SJCRH30 (cell line): ENCODE measurements at places on chromosomes 11 and 22. TPM values are rescaled to one million over a fixed set of nuclear protein-coding genes. Genes with fewer than 3 reads are reported as not detected.

Gene EIF1AD
- total RNA-seq: 52.9 and 55.1 TPM in 2 replicates

Gene SLC25A18
- total RNA-seq: 0.43 and 0.67 TPM in 2 replicates

Gene CXCR5
- total RNA-seq: not detected in 2 replicates

Gene FIBIN
- total RNA-seq: 0.15 and 0.36 TPM in 2 replicates

Gene KCNA4
- not detected in 2 replicates for total RNA-seq

DNA sequence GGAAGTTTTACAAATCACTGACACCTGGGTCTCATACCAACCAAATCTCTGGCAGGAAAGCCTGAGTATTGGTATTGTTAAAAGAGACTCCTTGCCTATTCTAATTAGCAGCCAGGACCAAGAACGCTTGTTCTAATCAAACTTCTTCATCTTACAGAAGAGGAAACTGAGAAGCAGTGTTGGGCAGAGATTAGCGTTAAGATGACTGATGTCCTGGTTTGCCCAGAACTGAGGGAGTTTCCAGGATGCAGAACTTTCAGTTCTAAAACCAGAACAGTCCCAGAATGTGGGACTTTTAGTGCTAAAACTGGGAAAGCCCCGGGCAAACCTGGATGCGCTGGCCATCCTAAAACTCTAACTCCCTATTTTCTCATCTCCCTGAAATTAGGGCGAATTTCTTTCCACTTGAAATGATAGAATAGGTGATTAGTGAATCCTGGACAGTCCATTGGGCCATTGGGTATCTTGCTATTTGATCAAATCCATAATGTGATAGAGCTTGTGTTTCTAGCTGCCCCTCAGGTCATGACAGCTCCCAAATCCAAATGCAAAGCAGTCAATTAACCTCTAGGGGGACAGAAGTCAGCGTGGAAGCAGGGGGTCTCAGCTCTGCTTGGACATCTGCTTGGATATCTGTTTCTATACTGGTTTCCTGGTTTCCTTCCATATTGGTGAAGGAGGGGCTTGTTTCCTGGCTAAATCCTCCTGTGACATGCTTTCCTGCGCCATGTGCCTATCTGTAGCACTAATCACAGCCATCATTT is 16.0 kb upstream of the TMPRSS13 start:
- no peak for DNase-seq

- no peak for DNase-seq
Observed at GRCh38 chr11:68689737-68690625, 5.6 kb downstream of the GAL start.

DNA sequence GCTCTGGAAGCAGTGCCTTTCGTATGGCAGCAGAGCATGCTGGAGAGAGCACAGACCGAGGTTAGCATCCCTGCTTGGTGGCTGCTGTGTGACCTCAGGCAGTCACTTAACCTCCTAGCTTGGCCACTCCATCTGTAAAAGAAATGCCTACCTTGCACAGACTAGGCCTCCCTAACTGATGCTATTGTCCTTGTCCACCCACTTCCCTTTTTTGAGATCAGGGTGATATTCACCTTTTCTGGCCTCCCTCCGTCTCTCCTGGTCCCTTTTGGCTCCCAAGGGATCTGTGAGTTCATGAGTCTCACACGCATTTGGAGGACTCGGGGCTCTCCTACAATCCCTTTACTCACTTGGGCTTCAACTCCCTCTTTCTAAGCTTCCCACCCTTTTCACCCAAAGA is 37.2 kb downstream of the TECTA start:
- DNase-seq: no peak

GRCh38 chr11:1437500-1437899 is 47.8 kb downstream of the BRSK2 start:
- no peak for DNase-seq

GRCh38 chr11:105220121-105220520 is 80.6 kb upstream of the CARD18 start:
- DNase-seq: no peak

DNA sequence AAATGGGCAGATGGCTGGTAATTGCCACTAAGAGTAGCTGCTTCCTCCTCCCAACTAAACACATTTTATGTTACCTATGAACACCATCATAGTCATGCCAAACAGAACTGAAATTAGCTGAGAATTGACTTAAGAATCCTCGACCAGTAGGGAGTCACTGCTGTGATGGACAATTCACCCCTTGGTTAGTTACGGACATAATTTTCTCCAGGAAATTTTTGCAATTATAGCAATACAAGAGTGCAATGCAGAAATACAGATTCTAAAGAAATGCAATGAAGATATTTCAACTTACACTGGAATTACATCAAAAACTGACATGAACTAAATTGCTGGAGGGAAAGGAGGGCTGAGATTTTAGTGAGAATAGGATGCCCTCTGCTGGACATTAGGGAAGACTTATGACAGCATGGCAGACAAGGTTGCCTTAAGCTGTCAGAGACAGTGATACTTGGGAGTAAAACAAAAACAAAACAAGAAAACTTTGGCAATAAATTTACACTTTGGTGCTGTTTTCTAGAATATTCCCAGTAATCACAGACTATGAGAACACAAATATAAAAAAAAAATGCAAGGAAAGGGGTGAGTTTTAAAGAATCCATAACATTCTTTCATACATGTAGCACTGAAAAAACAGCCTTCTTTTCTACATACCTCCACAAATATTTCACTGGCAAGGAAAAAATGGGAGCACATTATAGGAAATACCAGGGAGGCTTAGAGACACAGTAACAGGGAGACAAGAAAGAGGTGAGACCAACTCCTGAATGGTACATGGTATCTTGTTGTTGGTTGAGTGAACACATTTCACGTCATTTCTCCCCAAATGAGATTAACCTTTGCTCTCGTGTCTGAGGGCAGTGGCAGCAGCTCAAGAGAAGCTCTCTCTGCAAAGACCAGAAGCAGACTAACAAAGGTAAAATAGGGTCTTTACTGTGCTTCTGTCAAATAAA is 11.2 kb upstream of the PPP2R1B start:
- DNase-seq: peak; percentile 19

DNA sequence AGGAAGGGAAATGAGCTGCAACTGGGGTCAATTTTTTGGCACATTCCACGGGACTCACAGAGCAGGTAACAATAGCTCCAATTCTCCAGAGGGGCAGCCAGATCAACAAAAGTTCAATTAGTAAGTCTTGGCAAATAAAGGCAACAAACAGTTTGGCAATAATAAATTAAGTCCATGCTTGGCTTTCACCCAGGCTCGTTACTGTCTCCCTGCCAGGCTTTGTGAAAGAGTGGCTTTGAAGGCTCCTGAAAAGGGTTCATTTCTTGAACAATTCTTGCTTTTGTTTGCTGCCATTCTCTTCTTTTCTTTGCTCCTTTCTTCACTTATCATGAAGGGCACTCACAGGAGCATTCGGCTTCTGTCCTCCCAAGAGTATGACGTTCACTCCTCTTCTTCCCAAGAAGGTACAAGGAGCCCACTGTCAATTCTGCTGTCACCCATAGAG is 123.3 kb downstream of the APIP start:
- no peak for DNase-seq

GRCh38 chr22:25645964-25646363 is 81.5 kb downstream of the GRK3 start:
- no peak for DNase-seq

GRCh38 chr22:21726650-21727049 is 8.9 kb downstream of the YPEL1 start:
- peak; percentile 54 for DNase-seq

- DNase-seq: no peak
Observed at GRCh38 chr11:58465690-58466089, 23.7 kb upstream of the OR5B12 start.

DNA sequence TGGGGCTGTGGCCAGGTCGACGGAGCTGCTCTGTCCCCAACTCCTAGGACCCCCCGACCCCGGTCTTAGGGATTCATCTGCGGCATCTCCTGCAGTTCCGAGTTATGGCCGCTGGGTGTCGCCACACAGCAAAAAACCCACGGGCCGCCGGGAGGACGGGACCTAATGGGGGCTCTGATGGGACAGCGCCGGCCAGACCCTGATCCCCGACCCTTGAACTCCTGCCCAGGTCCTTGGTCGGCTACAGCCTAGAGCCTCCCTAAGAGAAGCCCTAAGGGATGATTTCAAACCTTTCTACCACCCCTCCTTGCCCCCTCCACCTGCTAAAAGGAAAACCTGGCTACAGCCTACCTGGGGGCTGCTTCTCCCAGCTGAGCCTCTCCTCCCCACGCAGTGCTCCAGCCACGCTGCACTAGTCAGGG is 30.8 kb upstream of the LRRC10B start:
- peak; percentile 42 for DNase-seq
